AG04449 (cell line): ENCODE measurements at places on chromosomes 4 and X.

DNA sequence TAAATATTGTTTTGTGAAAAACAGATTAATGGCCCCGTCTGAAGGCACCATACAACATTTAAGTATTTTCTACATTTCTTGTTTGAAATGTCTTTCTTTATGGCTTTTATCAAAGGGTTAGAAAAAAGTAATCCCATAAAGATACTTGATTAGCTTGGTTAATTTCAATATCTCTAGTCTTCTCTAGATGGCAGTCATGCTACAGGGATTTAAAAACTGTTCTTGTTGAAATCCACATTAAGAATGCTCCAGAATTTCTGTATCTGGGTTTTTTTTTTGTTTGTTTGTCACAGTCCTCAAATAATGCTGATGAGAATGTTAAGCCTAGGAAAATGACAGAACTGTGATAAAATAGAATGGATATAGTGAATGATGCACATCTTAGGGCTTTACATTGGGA lies 109.0 kb upstream of the AADAT start:
- DNase-seq: no peak

GRCh38 chrX:144616317-144616716 lies 631.0 kb upstream of the SPANXN1 start:
- DNase-seq: no peak

DNA sequence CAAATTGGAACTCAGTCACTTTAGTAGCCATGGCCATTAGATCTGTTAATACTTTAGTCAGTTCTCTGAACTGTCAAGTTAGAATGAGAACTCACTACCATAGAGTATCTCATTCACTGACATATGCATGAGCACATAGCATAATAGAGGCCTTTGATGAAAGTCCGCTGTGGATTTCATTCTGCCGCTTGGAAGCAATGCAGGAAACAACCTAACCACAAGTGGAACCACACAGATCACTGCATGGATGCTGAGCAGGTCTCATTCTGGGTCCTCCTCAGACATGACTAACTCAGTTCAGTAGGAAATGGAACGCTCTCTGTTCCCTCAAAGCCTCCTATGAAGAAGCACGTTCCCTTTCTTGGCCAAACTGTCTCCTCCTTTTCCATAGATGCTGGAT lies 1624.8 kb upstream of the TENM3 start:
- DNase-seq: no peak

- no peak for DNase-seq
Observed at GRCh38 chrX:136549226-136549625, 17.2 kb downstream of the VGLL1 start.

DNA sequence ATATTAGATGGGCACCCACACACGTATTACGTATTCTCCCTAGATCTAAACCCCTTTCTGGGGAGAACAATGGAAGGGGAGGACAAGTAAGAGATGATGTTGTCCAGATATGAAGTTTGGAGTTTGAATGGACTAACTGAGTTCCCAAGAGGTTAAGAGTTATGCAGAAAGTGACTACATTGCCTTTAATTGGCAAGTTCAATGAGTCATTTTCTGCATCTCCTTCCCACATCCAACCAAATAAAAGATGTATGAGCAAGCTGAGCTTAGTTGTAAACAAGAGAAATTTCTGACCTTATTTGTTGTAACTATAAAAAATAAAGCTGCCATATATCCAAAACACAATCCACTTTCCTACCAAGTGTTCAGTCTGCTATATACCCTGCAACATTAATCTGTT lies 50.5 kb downstream of the TIGD2 start:
- no peak for DNase-seq

GRCh38 chr4:143417679-143418403 lies 81.2 kb downstream of the GAB1 start:
- DNase-seq: no peak

- DNase-seq: no peak
Observed at GRCh38 chr4:81883004-81883403, 411.3 kb upstream of the RASGEF1B start.

- no peak for DNase-seq
Observed at GRCh38 chr4:57494821-57495220, 384.6 kb upstream of the IGFBP7 start.

GRCh38 chr4:40182954-40183353 lies 13.9 kb upstream of the RHOH start:
- DNase-seq: no peak

DNA sequence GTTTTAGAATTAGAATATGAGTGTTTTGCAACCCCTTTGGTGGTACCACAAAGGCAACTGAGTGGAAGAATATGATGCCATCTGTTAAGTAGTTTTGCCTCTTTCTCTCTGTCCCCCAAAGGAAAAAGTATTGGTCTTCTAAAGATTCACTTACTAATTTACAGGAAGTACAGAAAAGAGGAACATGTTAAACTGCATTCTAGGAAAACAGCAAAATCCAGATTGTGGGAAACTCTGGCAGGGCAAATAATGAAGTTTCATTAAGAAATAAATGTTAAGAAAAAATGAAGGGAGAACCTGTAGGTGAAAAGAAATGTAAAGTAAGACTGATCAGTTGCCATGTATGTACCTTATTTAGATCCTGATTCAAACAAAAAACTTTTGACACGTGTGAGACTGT lies 39.3 kb downstream of the NSUN7 start:
- DNase-seq: no peak

- no peak for DNase-seq
Observed at GRCh38 chr4:1901127-1901526, 29.9 kb downstream of the NSD2 start.

- no peak for DNase-seq
Observed at GRCh38 chr4:14749910-14750309, 252.4 kb upstream of the CPEB2 start.

GRCh38 chr4:52711834-52712250 lies 39.4 kb downstream of the ERVMER34-1 start:
- no peak for DNase-seq

GRCh38 chr4:135371137-135371536 lies 1169.5 kb upstream of the PABPC4L start:
- DNase-seq: no peak

- DNase-seq: no peak
Observed at GRCh38 chr4:116143198-116143597, 942.2 kb downstream of the TRAM1L1 start.

- DNase-seq: no peak
Observed at GRCh38 chr4:42555828-42556227, 101.1 kb downstream of the ATP8A1 start.

DNA sequence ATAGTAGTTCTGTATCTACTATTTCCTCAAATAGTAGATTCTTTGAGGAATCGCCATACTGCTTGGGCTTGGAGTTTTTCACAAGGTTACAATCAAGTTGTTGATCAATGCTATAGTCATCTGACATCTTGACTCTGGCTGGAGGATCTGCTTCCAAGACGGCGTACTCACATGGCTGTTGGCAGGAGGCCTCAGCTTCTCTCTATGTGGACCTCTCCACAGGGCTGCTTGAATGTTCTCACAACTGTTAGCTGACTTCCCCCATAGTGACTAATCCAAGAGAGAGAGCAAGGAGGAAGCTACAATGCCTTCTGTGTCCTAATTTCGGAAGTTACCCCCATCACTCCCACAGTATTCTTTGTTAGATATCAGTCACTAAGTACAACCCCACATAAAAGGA lies 10.3 kb downstream of the EGFL6 start:
- DNase-seq: no peak

DNA sequence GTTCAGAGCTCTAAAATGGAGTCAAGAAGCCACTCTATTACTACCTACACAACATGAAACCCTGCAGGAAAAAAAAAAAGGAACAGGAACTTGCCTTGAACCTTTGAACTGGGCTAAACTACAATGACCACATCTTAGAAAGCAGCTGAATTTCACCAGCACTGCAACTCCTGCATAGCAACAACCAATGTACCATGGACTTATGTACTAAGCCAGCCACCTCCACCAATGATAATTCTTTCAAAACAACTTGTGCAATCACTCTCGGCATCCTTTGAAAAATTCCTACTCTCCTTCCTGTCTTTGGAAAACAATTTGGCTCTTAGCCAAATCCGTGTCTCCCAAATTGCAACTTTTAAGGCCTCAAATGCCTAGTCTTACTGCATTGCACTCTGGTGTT lies 26.8 kb upstream of the FMR1 start:
- DNase-seq: no peak

DNA sequence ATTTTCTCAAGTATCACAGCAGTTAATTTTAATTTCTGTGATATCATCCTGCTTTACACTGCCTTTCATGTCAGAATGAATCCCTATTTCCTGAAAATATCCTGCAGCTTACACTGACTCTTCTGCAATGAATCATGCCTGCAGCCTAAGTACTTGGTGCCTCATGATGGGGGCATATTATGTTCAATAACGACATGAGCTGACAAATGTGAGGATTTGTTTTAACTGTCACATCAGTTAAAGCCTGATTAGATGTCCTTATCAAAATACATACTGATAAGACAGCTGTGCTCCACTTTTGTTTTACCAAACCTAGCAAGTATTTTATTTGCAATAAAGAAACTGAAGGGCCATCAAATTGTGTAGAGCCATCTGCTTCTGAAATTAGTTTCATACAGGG lies 359.9 kb upstream of the AGA start:
- DNase-seq: no peak

GRCh38 chrX:120690941-120691340 lies 61.1 kb upstream of the C1GALT1C1 start:
- DNase-seq: no peak

DNA sequence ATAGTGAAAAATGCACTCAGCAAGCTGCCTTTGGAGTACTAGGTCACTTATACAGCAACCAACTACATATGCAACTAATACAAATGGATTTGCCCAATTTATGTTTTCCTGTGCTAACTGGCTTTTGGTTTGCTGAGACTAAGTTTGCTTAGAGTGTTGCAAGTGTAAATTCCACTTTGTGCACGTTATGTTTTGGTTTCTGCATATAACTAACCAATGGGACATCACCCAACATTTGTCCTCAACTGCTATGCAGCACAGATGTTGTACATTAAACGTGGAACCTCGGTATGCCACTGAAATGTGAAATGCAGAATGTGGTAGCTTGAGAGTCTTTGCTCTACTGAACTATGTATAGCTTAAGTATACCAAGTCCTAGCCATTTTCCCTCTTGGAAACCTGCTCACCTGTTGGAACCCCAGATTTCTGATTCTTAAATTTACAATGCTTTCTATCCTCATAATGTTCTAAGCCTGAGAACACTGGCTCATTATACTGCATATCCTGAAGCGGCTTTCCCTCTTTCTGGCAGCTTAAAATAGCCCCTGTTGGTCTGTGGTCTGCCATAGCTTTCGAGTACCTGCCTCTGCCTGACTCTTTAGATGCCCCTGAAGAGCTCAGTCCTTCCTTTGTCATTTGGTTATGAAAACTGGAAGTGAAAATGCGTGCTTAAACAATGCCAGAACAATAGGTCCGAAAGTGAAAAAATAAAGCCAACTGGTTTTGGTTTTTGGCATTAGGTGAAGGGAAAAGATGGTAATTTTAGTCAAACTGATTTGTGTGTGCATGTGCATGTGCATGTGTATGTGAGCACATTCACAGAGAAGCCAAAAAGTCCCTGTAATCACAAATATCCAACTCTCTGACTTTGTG lies 158.0 kb downstream of the SH2D1A start:
- peak; percentile 29 for DNase-seq
